ENCODE measurements at places on chromosomes 13 and 19.
A peak's percentile ranks its signal among the peaks of the same experiment; 100 is the strongest.

- DNase-seq = no peak
Measured at GRCh38 chr13:49246850-49247642, 679 bp upstream of the CDADC1 start.

- peak; percentile 90 for DNase-seq
Measured at GRCh38 chr19:44808463-44809371, at the start of gene BCAM. BCAM (plus strand) TSS chr19:44809103; CDS start chr19:44809125, 22 bp downstream.

DNA sequence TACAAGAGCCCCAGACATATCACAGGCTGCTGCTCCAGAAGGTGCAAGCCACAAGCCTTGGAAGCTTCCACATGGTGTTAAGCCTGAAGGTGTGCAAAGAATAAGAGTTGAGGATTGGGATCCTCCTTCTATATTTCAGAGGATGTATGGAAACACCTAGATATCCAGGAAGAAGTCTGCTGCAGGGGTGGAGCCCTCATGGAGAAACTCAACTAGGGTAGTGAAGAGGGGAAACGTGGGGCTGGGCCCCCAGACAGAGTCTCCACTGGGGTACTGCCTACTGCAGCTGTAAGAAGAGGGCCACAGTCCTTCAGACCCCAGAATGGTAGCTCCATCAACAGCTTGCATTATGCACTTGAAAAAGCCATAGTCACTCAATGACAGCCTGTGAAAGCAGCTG is 1444.0 kb downstream of the SLITRK1 start:
- DNase-seq = no peak

- no peak for DNase-seq
Measured at GRCh38 chr19:3292958-3293529, 68.6 kb downstream of the CELF5 start.

GRCh38 chr13:98301721-98302120 is 124.7 kb upstream of the RNF113B start:
- DNase-seq = peak; percentile 30

Data from left lung (tissue), 14 donors.